ENCODE measurements at places on chromosomes 6 and 20.

- no peak for DNase-seq
Measured at GRCh38 chr6:132675749-132676148, 16.8 kb upstream of the TAAR1 start.

DNA sequence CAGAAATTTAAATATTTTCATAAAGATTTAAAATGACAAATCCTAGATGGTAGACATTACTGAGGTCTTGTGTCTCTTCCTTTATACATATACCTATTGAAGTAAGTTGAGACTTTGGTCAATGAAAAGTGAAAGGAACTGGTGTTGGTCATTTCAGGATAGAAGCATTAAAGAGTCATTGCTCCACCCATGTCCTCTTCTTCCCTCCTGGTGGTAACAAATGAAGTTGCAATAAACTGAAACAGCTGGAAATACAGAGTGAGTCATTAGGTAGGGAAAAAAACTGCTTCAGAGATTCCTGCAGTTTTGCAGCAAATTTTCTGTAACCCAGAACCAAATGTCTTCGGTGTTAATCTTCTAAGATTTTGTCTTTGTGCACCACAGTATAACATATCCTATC is 448.0 kb downstream of the EYS start:
- DNase-seq, result peak; percentile 11

DNA sequence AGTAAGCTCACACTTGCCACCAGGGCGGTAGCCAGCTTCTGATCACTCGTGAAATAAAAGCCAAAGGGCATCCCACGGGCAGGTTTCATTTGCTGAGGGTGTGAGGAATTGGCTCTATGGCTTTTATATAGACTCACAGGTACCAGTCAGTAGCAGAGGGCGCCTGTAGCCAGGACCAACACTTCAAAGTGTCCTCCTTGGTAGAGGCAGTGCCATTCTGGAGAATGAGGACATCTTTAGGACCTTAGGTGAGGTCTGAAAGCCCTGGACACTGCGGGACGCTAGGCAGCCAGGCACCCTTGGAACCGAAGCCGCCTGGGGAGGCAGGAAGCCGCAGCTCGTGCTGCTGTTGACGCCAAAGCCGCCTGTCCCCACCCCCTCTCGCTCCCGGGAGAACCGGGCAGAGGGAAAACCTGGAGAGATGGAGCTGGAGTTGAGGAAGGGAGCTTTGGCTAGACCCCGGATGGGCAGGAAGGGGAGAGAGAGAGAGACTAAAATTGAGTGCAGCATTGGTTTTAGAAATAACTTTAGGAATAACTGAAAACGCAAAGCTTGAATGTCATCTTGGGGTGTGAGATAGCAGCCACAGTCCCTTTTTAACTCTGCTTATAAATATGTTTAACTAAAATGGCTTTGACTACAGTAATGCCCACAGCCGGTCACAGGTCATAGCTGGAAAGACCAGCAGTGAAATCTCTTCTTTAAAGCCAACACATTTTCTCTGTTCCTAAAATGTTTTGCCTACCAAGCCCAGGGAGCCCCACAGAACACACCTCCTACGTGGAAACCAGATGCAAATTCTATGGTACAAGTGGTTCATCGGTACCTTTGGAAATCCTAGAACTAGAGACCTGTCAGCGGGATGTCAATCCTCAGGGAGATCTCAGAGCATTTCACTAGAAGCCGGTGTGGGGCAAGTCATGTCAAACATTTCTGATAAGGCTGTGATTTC is 128.5 kb upstream of the CDYL start:
- DNase-seq, result peak; percentile 84

DNA sequence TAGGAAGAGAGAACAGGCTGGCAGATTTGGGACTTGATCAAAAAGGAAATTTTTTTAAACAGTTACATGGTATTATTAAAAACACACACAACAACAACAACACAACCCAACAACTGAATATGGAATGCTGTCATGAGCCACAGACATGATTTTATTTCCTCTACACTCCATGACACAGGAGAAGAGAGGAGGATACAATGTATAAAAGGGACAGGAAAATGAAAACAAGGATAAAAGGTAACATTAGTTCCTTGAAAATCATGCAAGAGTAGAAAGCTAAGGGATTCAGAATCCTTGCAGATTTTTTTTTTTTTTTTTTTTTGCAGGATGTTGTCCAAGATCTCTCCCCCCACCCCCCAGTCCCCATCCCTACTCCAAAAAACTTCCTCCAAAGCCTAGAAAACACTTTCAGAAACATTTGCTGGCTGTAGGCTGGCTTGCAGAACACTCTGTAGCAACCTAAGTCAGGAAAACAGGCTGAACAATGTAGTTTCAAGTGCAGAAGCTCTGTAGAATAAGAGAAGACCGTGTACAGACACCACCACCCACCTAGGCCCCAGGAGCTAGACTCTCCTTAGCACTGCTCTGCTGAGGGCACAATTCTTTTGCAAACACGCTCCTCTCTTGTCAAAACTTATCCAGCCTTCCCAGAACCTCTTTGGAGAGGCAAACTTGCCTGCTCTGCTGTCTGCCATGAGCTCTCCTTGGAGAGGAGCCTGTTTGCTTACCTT is 845 bp downstream of the ZMYND8 start:
- DNase-seq, result no peak

GRCh38 chr6:139323511-139324300 is 31.9 kb upstream of the TXLNB start:
- DNase-seq, result peak; percentile 60

- DNase-seq, result no peak
Measured at GRCh38 chr6:22433745-22434144, 135.6 kb upstream of the HDGFL1 start.

DNA sequence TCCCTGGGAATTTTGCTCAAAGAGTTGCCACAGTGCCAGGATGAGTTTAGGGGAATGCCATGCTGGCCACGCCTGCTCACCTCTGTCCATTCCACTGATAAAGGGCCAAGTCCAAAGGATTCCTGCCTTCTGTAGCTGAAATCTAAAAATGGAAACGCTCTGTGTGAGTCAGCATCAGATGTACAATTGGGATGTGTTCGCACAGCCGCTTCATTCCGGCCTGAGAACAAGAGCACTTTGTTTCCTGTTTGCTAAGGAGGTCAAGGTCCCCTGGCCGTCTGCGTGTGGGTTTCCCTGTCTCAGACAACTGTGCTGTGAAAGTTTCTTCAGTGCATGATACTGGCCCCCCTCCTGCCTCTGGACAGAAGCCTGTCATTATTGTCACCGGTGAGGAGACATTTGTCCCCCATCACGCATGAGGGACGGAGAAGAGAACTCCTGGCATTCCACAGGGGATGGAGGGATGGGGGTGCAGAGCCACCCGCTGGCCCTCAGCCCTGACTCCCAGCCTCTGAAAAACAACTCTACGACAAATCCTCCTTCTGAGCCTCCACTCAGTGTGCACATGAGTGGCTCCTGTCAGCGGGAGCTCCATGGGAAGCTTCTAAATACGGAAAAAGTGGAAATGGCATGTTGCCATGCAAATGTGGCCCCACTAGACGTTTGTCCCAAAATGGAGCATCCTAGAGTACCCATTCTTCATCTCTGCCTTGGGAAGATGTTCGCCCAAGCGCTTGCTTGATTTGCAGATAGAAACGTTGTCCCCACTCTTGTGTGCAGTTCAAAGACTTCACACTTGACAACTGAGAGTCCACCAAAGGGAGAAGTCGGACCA is 143.5 kb upstream of the AFDN start:
- DNase-seq, result no peak

DNA sequence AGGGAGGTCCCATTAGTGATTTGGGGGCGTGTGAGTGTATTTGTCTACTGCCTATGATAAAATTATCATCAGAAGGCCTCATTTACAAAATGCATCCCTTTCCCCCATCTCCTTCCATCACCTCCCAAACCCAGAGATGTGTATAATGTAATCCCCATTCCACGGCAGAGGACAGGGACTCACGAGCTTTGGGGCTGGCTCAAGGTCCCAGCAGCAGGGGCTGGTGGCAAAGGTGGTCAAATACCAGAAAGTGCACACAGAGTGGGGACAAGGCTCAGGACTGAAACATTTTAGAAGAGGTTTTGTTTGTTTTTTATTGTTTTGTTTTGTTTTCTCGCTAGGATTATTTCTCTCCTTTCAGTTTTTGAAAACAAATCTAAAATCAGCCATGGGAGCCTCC is 68.5 kb upstream of the TOP1 start:
- DNase-seq, result no peak

All from fibroblast of skin of abdomen (primary cell).